ENCODE measurements at places on chromosomes 6 and 20.

DNA sequence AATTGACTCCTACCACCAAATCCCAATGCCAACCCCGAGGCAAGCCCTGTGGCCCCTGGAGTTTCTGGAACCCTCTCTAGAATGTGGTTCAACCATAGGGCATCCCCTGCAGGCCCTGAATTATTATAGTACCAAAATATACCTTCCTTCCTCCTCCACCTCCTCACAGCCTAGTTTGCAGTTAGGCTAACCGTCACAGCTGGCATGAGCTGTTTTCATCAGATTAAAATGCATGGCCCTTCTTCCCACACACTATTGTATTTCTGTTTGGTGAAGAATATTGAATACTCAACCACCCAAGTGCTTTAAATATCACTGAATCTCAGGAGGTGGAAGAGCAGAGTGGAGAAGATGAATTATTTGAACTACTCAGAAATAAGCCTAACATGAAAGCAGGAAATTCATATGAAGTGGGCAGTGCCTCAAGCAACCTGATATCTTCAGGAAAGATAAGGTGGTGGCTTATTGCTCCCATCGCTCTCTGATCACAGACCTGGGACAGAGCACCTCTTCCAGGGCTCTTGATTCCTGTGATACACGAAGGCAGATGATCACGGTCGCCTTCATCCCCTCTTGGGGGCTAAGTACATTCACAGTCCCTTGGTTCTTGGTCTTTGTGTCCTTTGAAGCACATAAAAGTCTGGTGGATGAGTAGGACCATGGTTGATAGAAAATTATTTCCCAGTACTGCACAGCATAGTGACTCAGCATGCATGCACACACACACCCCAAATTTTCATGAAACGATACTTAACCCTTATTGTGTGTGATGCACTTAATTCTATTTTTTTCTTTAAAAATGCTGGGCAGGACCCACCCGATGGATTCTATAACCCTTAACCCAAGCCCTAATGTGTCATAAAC, 90.9 kb downstream of the PSMG4 start:
- DNase-seq: no peak

DNA sequence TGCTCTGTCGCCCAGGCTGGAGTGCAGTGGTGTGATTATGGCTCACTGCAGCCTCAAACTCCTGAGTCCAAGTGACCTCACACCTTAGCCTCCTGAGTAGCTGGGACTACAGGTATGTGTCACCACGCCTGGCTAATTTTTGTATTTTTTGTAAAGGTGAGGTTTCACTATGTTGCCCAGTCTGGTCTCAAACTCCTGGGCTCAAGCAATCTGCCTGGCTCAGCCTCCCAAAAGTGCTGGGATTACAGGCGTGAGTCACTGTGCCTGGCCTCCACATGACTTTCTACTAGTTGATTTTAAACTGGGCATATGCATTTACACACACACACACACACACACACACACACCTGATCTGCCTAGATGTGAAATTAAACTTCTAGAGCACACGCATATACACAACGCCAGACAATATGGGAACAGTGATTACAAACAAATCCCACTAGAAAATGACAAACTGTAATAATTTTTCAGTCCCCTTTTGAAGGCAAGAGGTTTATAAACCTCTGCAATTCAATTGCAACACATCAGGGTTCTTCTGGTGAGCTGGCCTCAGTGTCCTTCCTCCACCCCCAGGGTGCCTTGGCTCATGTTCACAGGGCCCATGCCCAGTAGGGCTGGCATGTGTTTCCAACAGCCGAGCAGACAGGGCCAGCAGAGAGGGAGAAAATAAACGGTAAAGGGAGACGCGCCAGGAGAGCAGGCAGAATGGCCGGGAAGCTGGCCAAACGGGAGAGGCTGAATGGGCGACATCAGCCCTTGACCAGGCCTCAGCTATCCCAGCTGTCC, 31.2 kb downstream of the PARD6B start:
- no peak for DNase-seq

- DNase-seq: no peak
Measured at GRCh38 chr6:124962639-124963415, 590 bp downstream of the RNF217 start.

DNA sequence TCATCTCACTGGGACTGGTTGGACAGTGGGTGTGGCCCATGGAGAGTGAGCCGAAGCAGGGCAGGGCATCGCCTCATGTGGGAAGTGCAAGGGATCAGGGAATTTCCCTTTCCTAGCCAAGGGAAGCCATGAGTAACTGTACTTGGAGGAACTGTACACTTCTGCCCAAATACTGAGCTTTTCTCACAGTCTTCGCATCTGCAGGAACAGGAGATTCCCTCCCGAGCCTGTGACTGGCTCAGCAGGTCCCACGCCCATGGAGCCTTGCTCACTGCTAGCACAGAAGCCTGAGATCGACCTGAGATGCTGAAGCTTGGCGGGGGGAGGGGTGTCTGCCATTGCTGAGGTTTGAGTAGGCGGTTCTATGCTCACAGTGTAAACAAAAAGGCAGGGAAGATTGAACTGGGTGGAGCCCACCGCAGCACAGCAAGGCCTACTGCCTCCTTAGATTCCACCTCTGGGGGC, 10.4 kb upstream of the CALHM5 start:
- DNase-seq: no peak

DNA sequence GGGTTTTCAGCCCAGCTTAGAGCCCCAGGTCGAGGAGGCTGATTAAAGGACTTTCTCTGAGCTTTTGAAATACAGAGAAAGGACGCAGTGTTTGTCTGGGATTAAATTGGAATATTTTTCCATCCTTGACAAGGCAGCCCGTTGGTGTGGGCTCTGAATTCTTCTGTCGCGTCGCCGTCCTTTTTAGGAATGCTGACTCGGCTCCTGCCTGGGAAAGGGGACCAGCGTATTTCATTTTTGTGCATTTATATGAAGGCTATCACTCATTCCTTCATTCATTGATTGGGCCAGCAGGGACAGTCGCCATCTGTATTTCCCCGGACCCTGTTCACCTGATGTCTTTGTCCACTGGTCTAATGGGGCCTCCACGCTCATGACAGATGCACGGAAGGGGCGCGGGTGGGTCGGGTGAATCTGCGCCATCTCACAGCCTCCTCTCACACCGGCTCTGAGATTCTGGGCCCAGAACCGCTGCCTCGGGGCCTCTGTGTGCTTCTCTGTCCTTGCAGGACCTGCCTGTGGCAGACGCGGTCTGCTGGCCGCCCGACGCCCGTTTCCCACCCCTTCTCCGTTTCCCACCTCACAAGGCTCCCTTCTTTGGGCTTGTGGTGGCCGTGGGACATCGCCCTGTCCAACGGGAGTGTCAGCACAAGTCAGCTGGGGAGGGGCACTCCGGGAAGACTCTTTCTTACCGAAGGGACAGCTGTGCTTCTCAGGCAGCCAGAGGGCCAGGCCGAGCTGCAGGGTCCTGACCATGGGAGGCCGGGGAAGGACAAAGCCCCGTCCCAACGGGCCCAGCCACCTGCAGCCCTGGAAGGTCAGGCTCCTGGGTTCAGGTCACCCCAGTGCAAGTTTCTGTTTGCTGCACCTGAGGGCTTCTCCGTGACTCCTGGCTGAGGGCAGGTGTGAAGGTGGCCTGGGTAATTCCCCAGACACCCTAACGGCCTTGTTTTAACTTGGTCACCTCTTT, 157.3 kb downstream of the TAF4 start:
- DNase-seq: no peak

DNA sequence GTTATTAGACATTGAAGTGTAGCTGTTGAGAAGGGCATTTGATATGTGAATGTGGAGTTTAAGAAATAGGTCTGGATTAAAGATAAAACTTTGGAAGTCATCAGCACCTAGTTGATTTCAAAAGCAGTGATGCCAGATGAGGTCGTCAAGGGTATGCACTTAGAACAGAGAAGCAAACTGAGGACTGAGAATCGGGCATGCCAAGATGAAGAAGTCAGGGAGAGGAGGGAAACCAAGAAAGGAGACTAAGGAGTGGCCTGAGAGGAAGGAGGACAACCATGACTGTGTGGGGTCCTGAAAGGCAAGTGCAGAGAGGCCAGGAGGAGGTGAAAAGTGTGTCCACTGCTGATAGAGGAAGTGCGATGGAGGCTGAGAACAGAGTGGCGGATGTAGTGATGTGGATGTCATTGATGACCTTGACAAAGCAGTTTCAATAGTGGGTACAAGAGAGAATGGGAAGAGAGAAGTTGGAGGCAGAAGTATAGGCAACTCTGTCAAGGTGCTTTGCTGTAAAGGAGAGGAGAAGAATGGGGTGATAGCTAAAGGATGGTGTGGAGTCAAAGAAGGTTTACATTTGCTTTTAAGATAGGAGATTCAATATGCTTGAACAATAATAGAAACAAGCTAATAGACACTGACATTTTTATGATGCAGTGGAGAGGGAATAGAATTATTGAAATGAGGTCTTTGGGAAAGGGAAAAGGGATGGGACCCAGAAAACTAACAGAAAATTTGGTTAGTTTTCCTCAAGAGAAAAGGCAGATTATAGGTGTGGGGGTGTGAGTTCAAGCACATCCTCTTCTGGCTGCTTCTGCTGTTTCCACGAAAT, 139.7 kb upstream of the TMEM170B start:
- DNase-seq: no peak

GRCh38 chr6:44058617-44059358, 68.5 kb downstream of the MRPL14 start:
- DNase-seq: no peak

GRCh38 chr6:22421198-22421597, 124.4 kb upstream of the PRL start:
- DNase-seq: no peak

DNA sequence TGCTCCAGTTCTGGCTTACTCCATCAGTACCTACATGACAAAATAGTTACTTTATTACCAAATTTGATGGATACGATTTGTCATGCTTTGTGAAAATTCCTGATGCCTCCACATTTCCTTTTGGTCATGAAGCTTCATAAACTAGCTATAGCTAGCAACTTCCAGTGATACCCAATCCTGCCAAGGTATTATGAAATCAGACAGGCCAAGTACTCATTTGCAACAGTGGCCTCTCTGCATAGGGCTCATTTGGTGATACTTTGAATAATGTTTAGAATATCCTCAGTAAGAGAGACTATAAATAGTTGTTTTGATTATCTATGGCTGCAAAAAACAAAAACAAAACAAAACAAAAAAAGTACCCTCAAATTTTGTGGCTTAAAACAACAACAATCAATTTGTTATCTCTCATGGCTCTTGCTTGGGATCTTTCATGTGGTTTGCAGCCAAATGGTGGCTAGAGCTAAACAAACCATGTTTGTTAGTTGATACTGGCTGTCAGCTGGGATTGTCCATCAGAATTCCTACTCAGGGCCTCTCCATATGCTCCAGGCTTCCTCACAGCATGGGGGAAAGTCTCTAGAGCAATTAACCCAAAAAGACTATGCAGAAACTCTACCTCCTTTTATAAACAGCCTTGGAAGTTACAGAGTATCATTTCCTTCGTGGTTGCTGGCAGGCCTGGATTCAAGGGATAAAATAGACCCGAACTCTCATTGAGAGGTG, 10.1 kb upstream of the PRL start:
- no peak for DNase-seq

- DNase-seq: no peak
Measured at GRCh38 chr6:116996842-116997241, 119.8 kb downstream of the RFX6 start.

GRCh38 chr20:63074631-63075030, 67.9 kb upstream of the BHLHE23 start:
- no peak for DNase-seq

- DNase-seq: no peak
Measured at GRCh38 chr6:63689421-63689820, 53.8 kb downstream of the PHF3 start.

DNA sequence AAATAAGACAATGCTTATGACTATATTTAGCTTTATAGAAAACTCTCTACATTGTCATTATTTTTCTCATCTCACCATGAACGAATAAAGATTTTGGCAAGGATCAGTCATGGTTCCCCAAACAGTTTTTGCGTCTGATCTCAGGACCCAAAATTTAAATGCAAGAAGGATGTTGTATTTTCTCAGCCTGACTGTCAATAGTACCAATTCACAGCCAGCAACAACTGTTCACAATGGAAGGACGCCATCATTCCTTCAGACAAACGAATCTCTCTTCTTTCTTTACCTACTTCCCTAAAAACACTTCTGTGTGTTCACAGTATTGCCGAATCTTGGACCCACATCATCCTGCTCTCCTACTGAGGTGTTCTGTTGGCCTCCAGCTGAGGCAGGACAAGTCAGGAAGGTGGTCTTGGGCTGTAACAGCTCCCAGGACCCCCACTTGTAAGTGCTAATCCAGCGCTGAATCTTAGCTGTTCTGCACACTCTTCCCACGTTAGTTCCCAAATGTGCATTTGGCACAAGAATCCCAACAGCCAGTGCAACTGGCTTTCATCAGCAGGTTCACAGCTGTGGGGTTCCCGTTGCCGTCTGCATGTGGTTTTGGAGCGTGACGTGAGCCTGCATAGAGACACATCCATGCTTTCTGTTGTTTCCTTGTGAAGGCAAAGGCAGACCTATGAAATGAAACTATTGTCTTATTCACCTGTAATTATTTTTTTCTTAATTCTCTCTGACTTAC, 600.0 kb downstream of the QKI start:
- DNase-seq: no peak

GRCh38 chr20:61832181-61832580, 233.5 kb downstream of the TAF4 start:
- no peak for DNase-seq

GRCh38 chr20:51354769-51355319, 187.7 kb downstream of the NFATC2 start:
- DNase-seq: no peak

DNA sequence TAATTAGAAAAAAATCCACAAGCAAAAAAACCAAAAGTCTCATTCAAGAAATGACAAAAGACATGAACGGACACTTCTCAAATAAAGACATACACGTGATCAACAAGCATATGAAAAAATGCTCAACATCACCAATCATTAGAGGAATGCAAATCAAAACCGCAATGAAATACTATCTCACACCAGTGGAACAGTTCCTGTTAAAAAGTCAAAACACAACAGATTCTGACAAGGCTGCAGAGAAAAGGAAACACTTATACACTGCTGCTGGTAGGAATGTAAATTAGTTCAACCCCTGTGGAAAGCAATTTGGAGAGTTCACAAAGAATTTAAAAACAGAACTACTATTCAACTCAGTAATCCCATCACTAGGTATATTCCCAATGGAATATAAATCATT, 58.0 kb downstream of the IRAK1BP1 start:
- no peak for DNase-seq

- no peak for DNase-seq
Measured at GRCh38 chr6:129264480-129265045, 381.6 kb downstream of the LAMA2 start.

GRCh38 chr20:59718751-59719150, 114.4 kb downstream of the PHACTR3 start:
- no peak for DNase-seq

- no peak for DNase-seq
Measured at GRCh38 chr20:43994486-43995100, 79.9 kb downstream of the TOX2 start.

- no peak for DNase-seq
Measured at GRCh38 chr20:63860325-63861051, 810 bp upstream of the ABHD16B start.

- DNase-seq: no peak
Measured at GRCh38 chr6:14924126-14925024, 321.5 kb upstream of the JARID2 start.

GRCh38 chr20:22584922-22585785, 782 bp upstream of the FOXA2 start:
- DNase-seq: no peak
